ENCODE measurements at places on chromosomes 2 and 18.

DNA sequence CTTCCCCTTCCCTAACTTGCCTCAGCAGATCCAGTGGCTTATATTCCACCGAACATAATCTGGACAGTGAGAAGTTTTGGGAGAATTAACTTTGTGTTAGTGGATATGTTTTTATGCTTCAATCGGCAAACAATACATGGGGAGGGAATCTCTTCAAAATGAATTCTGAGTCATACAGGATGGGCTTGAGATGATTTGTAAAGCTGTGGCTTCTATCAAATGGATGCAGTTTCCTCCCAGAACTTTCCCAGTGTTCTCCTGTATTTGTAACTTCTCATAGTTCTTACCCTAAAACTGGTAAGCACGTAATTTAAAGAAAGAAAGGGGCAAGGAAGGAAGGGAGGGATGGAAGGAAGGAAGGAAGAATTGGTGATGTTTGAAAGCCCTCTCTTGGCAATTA lies 36.8 kb downstream of the PDCL3 start:
- DNase-seq: no peak

- DNase-seq: no peak
These were observed 18.1 kb downstream of the PAIP2B start for GRCh38 chr2:71208756-71209155.

DNA sequence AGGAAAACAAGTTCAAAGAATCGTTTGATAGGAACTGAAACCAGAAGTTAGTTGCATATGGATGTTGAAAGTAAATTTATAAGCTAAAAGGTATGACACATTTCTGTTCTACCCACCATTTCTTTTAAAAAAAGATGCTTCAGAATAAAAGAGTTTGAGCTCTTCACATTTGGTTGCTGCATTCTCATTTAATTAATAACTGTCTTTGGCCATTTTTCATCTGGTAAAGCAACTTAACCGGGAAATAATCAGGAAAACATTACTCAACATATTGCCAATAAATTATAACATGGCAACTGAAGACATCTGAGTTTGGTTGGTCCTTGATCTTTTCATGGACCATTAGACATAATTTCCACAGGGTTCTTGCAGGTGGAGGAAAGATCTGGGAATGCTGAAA lies 180.2 kb upstream of the TWIST2 start:
- no peak for DNase-seq

DNA sequence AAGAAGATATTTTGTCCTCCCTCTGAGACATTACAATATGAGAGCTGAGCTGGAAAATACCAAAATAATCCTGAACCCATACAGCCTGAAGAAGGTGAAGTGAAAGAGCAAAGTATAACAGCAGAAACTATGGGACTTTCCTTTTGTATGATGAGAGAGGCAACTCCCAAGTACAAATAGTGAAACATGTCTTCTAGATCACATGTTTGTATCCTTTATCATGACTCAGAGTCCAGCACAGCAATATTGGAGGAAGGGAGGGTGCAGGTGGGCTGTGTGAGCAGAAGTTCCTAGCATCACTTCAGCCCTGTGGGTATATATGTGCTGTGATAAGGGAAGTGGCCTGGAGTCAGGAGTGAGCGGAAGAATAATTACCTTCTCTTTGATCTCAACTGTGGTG lies 265.6 kb upstream of the NRXN1 start:
- DNase-seq: no peak

GRCh38 chr2:38742797-38743559 lies 8.2 kb downstream of the SRSF7 start:
- no peak for DNase-seq

DNA sequence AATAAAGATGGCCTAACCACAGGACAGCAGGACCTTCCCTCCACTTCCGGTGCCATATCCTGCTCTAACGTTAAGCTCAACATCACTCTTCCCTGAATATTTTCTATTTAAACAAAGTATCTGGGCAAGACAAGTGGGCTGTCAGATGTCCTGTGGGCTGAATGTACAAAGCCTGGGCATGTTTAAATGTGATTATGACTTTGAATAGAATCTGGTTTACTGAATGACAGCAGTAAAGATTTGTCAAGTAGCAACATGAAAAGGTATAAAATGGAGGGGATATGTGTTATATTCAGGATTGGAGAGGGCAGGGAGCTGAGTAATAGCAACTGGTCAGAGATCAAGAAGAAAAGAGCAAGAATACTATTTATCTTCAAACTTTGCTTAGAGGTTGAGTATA lies 540.9 kb downstream of the NRXN1 start:
- no peak for DNase-seq

Measured in activated CD8-positive, alpha-beta T cell treated with anti-CD3 and anti-CD28 coated beads for 36 hours (primary cell).